ENCODE measurements at places on chromosomes 6 and 20.

DNA sequence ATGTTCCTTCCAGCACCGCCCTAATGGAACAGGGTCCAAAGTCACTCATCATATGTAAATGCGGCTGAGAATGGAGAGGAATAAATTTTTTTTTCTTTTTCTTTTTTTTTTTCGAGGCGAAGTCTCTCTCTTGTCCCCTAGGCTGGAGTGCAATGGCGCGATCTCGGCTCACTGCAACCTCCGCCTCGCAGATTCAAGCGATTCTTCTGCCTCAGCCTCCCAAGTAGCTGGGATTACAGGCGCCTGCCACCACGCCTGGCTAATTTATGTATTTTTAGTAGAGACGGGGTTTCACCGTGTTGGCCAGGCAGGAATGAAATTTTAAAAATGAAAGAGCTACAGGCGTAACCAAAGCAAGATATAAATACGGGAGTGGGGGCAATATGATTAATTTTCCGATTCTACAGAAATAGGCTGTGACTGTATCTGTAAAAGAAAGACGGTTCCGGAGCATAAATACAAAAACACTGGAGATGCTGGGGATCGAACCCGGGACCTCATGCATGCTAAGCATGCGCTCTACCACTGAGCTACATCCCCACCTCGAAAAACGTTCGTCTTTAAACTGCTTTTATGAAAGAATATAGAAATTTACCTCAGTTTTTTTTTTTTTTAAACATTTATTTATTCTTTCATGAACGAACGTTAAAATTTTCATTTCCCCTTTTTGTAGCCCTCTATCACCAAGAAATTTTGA, 132.2 kb downstream of the GPX5 start:
- DNase-seq: peak; percentile 72

- DNase-seq: no peak
Measured at GRCh38 chr6:14550822-14551221, 433.2 kb downstream of the CD83 start.

GRCh38 chr6:105272786-105273185, 93.0 kb upstream of the POPDC3 start:
- no peak for DNase-seq

DNA sequence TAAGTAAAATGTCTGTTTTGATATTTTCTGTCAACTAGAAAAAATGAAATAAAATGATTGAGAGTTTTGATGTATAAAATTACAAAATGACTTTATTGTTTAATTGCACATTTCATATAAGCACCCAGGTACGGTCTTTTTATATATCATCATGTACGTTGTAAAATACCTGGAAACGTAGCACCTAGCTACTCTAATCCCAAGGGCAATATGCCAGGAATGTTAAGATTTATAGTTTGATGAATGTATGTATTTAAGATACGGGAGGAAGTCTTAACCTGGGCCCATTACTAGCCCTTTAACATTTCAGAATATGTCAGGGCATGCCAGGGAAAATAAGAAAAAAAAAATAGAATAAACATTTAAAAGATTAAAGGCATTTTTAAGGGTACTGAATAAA, 490.9 kb upstream of the NRSN1 start:
- DNase-seq: no peak

GRCh38 chr6:36245572-36246061, 24.2 kb upstream of the PNPLA1 start:
- DNase-seq: no peak

DNA sequence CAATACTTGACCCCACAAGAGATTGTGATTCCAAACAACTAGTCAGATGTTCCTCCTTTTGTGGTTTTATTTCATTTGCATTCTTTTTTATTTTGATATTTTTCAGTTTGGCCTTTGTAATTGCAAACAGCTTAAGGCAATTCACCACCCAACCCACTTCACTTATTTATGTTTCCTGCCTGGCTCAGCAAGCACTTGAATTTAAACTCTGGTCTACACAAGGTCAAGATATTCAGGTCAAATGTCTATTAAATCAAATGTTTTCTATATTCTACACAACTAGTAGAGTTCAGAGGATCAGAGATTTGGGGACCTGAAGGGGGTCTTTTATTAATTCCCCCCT, 100.1 kb downstream of the SGK1 start:
- no peak for DNase-seq

DNA sequence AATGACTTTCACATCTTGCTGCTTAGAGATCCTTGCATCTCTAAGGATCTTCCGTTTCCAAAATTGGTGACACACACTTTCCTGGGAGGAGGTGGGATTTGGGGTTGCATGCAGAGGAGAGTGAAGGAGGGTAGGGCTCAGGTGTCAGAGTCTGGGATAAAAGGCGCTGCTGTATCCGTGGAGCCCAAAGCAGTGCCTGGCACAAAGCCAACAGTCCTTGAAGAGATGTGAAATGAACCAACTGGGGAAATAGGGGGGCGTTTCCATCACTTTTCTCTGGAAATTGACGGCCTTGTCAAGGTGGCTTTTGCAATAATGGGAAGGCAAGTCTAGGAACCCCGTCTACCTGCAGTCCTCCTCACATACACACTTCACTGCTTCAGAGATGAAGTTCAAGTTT, 59.5 kb upstream of the NELFCD start:
- DNase-seq: no peak

GRCh38 chr6:11738661-11739375, 39.8 kb downstream of the ADTRP start:
- no peak for DNase-seq

DNA sequence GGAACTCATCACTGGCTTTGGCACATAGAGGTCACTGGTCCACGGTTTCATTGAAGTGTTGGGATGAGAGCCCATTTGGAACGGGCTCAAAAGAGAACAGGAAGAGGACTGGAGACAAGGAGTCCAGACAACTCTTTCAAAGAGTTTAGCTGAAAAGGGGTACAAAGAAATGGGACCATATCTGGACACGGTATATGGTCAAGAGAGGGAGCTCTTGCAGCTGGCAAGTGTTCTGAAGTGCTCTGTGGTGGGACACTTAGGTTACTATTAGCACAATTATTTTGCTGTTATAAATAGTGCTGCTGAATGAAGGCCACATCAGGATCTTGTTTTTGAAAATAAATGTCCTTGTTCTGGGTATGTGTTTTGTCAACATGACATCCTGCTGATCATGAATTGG, 4.6 kb downstream of the SGK2 start:
- DNase-seq: no peak

DNA sequence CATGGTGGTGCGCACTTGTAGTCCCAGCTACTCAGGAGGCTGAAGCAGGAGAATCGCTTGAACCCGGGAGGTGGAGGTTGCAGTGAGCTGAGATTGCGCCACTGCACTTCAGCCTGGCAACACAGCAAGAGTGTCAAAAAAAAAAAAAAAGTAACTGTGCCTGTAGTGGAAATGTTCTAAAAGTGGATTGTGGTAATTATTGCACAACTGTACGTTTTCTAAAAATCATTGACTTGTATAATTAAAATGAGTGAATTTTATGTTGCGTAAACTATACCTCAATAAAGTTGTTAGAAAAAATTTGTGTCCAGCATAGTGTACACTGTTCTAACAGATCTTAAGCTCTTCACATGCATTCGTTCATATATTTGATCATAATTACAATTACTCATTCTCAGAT, 5.5 kb downstream of the SEC23B start:
- DNase-seq: no peak

DNA sequence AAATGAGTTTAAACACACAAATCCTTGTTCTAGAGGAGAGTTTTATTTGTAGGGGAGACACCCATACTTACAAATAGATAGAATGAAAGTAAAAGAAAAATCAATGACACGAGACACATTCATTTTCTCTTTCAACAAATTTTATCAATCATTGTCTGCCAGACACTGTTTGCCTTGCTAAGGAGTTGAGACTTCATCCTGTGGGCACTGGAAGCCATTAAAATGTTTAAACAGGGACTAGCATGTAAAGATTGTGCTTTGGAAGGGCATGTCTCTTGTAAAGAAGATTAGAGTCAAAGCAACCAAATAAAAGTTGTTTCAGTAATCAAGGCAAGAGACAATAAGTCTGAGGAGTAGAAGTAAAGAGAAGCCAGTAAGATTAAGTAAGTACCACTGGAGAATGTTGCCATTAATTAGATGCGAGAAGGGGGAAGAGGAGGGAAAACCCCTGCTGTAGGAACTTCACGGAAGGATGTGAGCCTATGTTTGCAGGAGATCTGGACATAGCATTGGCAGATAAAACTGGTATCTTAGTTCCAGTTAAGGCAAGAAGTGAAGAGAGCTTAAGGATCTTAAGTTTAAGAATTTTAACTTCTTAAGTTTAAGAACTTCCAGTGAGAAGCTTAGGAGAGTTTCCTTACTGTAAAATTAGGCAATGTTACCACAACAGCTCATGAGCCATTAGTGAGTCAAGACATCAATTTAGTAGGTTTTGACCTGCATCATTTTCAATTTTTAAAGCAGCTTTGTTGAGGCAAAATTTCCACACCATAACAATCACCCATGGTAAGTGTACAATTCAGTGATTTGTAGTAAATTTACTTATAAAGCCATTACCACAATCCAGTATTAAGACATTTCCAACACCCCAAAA, 117.0 kb upstream of the UST start:
- DNase-seq: no peak

DNA sequence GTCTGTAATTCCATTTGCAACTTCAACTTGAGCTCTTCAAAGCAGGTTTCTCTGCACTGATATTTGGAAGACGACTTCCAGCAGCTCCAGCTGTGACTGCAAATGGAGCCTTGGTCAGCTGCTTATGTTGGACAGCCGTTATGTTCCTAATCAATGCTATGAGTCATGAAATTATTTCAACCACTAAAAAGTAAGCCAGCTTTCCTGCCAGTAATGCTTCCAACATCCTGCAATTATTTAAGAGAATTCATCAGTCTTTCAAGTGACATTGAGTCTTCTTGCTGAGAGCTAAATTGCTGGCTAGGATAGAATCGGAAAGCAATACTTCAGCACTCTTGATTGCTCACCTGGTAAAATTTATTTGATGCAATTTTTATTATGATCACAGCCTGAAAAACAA, 375.7 kb downstream of the MMUT start:
- DNase-seq: no peak

- DNase-seq: no peak
Measured at GRCh38 chr6:134324141-134324540, 6.2 kb upstream of the SGK1 start.

DNA sequence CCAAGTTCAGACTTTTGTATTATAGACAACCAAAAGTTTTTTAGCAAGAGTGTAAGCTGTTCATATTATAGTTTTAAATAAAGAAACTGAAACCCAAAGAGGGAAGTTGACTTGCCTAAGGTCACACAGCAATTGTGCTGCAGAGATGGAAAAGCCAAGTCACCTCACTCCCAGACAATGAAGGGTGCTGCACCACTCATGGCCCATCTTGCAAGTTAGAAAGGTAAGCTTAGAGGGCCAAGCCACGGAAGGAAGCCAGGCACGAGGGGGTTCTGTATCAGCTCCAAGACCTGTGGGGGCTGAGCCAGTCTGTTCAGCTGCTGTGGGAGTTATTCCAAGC, 860 bp downstream of the DEFB124 start:
- no peak for DNase-seq

GRCh38 chr20:57580478-57581201, 19.7 kb downstream of the PCK1 start:
- DNase-seq: no peak

DNA sequence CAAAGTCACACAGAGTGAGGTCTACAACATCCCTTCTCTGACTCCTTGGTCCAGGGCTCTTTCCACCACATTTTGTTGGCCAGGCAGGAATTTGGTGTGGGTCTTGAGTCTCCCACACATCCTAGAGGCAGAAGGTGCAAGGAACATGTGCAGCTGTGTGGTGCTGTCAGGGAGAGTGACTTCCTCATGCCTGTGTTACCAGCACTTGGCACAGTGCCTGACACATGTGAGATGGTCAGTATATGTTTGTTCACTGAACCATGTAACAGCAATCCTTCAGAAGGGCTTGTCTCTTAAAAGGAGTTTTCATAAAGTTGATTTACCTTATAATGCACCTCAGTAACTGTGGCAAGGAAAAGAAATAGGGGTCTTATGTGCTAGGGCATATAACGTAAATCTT, 168.5 kb downstream of the CDC5L start:
- no peak for DNase-seq

Data from neuronal stem cell (in vitro differentiated cells).